Common myeloid progenitor, CD34-positive (primary cell): ENCODE measurements at places on chromosomes 16 and 17.

DNA sequence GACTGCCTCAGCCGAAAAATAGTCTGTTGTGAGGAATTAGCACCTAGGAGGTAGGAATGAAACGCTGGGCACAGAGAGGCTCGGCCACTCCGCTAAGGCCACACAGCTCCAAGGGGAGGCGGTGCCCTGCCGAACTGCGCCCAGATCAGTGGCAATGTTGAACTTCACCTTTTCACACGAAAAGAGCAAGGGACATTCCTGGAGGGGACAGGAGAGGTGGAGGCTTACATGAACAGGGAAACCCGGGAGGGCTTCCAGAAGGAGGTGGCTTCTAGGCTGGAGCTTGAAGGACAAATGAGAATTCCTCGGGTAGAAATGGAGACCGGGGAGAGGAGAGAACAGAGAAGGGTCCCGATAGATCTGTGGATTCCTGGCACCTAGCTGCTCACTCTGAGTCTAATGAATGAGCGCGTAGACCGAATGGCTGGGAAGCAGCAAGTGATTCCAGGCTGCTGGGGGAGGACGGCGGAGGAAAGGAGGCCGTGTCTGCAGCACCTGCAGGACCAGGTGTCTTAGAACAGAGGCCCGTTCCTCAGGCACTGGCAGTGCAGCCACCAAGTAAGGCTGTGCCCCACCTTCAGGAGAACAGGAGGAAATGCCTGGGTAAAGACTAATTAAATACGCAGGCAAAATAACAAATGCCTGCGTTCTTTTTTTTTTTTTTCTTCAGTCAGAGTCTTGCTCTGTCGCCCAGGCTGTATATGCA is 722 bp upstream of the SLC38A10 start:
- peak; percentile 75 for DNase-seq

- DNase-seq: peak; percentile 61
Measured at GRCh38 chr17:732902-733720, 715 bp downstream of the TLCD3A start.

DNA sequence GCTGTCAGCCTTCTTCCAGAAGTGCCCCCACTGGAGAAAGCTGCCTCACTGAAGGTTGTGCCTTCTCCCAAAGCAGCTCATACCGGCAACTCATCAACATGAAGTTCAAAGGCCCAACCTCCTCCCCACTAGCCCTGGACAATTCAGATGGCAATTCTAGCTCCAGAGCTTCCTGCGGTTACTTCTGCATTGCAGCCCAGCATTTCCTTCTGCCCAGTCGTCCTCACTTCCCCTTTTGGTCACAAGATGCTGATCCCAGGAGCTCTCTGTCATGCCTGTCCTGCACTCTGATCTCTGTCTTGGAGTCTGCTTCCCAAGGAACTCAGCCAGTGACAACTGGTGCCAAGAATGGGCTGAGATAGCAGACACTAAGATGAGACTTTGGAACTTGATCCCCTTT is 178.2 kb upstream of the SOX9 start:
- DNase-seq: no peak

GRCh38 chr17:44122816-44123355 is 555 bp downstream of the HDAC5 start:
- DNase-seq: peak; percentile 44

DNA sequence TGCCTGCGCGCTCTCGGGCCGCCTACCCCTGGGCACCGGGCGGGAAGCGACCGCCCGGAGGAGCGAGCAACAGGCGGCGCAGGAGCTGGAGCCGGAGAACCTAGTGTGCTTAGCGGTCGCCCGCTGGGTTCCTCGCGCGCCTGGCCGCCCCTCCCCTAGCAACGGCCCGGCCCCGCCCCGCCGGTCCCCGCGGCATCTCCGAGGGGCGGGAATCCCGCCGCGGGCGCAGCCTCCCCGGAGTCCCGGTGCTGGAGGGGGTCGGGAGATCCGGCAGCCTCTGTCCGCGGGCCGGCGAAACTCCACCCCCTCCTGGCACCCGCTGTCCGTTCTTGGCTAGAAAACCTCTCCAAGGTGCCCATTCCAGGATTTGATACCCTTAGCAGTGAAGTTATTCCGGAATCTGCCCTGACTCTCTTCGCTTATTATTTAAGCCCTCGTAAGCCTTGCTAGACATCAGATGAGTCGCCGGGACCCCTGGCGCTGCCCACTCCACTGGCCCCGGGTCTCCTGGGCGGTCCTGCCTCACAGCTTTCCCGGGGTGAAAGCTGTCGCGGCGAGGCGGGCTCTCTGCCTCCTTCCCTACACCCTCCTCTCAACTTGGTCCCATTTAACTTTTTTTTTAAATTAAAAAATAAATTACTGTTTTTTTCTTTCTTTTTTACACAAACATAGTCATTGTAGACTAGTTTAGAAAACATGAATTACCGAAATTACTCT is at the start of gene RPRML:
TSS of gene RPRML (minus strand) at position 107 of the 717 bp plus-strand sequence. CDS start 246 bp downstream, outside the sequence.
- peak; percentile 48 for DNase-seq

- DNase-seq: no peak
Measured at GRCh38 chr16:89366561-89367537, 123.5 kb downstream of the ANKRD11 start.

GRCh38 chr17:60857556-60858080 is 180.0 kb downstream of the BCAS3 start:
- DNase-seq: no peak

DNA sequence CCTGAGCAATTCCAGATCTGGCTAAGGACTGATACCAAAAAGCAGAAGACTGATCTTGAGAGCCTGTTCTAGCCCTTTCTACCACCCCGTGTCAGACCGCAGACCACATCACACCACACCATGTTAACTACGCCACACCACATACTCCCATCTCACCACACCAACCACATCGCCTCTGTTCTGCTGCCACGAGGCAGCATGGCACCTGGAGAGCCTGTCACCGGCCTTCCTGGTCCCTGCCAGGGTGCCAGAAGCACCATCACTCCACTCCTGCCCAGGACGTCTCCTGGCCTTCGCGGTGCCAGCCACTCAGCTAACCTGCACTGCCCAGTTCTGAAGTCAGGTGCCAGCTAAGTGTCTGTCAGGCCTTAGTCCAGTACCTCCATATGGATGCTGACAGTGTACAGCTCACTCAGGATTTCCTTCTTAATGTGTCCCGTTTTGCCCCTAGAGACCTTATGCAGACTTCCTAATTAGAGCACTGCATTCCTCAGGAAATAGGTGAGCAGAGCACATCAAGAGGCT is 37.2 kb upstream of the BCAR1 start:
- peak; percentile 35 for DNase-seq

- no peak for DNase-seq
Measured at GRCh38 chr16:82197540-82198240, 27.7 kb upstream of the MPHOSPH6 start.

- DNase-seq: no peak
Measured at GRCh38 chr16:86515777-86516622, 5.7 kb downstream of the FOXF1 start.

DNA sequence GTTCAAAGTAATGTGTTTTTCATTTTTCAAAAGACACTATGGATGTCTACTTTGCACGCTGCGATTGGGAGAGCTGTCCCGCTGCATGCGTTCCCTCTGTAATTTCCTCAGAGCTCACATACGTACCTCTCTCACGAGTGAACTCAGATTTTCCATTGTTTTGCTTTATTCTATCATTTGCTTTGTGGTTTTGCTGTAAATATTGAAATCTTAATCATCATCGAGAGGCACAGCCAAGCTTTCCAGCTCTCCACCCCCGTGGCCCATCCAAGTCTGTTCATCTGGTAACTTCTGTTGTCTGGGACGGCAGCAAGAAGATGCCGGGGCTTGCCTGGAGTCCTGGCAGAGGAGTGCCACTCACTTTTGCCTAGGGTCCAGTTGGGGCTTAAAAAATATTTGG is 21.1 kb downstream of the TMC6 start:
- no peak for DNase-seq

DNA sequence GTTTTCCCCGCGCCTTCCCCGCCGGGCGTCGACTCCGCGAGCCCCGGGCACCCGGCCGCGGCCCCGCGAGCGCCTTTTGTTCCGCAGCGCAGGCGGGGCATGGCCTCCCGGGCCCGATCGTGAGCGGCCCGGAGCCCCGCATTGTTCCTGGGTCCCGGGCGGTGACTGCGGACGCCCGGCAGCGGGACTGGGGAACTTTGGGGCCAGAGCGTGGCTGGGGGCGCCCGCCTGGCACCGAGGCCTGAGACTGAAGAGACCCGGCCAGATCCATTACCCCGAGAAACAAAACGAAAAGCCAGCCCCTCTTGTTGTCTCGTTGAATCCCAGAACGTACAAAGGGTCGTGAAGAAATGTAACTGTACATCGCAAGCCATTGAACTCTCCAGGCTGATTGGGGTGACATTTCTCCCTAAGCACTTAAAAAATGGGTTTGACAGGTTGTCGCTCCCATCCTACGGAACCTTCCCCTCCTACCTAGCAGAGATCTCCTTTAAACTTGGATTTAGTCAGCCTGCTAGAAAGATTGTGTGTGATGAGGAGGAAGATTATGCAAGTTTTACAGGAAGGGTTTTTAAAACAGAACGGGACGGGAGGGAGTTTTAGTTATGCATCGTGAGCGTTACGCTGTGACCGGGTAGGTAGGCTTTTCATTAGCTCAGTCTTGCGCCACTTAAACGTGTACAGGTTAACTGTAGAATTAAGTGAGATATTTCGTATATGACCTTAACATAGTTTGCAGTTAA is 825 bp downstream of the METTL9 start:
- DNase-seq: peak; percentile 75

DNA sequence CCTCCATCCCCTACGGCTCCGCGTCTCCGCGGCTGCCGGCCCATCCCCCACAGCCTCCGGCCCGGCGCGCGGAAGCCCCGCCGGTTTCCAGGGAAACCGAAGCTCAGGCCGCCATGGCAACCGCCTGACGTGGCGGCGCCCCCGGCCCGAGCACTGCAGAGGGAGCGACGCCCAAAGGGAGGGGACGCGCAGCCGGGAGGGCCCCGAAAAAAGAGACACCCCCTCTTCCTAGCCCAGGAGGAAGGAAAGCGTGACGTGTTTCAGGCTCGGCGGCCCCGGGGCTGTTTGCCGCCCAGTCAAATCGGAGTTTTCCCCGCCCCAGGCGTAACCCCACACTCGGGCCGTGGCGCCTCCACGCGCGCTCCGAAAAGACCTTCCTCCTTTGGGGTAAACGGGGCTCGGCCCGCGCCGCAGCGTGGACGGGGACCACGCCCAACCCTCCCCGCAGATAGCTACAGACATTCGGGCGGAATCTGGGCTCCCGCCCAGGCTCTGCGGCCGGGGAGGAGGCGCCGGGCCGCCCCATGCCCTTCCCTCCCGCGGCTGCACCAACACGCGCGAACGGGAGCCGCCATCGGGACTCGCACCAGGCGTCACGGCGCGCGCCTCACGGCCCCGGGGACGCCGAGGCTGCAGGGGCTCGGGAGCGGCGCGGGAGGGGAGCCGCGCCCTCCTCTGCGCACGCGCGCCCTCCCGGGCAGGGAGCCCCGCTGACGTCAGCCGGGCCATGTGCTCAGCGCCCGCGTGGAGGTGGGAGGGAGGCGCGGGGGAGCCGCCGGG is 7.5 kb downstream of the MNT start:
- DNase-seq: peak; percentile 88

DNA sequence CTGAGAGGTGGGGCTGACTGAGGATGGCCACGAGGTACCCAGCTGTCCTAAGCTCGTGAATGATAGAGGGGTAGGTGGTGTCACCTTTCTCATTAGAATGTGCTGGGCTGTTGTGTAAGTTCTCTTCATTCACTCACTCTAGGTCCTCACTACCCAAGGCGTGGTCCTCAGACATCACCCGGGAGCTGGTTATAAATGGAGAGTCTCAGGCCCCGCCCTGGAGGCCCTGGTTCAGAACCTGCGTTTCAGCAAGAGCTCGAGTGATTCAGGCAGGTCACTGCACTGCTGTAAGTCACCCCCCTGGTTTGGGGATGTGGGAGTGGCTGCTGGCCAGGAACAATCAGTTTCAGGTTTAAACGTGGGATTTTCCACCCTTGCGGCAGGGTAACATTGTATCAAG is 139.8 kb downstream of the FOXL1 start:
- DNase-seq: no peak

- no peak for DNase-seq
Measured at GRCh38 chr17:58388302-58389190, 28.8 kb downstream of the RNF43 start.

- no peak for DNase-seq
Measured at GRCh38 chr17:2250140-2251095, 53.2 kb downstream of the SMG6 start.

DNA sequence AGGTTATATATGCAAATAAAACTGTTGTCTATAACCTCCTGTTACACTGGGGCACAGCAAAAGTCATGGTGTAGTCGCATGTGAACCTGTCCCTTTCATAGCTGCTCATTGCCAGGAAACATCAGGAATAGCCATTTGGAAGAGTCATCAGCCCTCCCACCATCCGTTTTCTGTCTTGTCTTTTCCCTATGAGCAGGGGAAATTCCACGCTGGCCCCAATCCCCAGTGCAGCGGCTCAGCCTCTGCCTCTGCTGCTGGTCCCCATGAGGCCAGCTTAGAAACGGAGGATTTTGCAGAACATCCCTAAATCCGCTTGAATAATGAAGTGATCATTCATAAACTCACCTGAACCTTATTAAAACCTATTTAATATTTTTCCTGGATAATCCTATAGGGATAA is 10.5 kb downstream of the MAPT start:
- no peak for DNase-seq

DNA sequence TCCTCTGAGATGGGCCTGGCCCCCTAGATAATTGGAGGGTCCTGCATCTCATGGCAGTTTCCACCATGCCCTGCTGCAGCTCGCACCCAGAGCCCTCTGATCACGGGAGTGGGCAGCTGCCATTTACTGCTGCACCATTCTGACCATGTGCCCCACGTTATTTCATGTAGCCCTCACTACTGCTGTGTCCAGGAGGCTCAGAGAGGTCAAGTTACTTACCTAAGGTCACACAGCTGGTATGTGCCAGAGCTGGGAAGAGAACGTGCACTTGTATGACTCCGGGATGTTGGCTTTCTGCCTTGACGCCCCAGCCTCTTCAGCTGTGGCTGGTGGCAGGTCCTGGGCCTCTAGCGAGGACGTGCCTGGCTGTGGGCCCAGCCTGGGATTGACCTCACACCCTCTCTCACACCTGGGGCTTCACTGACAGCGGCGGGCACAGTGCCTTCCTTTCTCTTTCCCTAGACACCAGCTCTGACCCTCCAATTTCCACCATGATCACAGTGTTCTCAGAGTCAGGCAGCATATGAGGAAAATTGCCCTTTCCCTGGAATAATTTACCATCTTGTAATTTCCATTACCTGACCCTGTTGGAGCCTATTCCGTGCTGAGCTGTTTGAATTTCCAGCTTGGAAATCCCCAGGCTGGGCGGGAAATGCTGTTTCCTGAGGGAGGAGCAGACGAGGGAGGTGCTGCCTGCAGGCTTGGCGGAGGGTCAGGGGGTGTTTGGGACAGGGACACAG is 18.5 kb upstream of the DOC2B start:
- DNase-seq: no peak

GRCh38 chr17:65268832-65269231 is 131.7 kb downstream of the RGS9 start:
- DNase-seq: no peak

GRCh38 chr17:530851-531250 is 178.2 kb upstream of the RPH3AL start:
- DNase-seq: no peak

- no peak for DNase-seq
Measured at GRCh38 chr16:85234310-85235204, 122.3 kb upstream of the CIBAR2 start.

- DNase-seq: no peak
Measured at GRCh38 chr16:83338138-83338537, 469.6 kb upstream of the HSBP1 start.
